ENCODE measurements at places on chromosomes 12 and 14.

GRCh38 chr12:65854629-65855028, 30.3 kb downstream of the HMGA2 start:
- no peak for DNase-seq

DNA sequence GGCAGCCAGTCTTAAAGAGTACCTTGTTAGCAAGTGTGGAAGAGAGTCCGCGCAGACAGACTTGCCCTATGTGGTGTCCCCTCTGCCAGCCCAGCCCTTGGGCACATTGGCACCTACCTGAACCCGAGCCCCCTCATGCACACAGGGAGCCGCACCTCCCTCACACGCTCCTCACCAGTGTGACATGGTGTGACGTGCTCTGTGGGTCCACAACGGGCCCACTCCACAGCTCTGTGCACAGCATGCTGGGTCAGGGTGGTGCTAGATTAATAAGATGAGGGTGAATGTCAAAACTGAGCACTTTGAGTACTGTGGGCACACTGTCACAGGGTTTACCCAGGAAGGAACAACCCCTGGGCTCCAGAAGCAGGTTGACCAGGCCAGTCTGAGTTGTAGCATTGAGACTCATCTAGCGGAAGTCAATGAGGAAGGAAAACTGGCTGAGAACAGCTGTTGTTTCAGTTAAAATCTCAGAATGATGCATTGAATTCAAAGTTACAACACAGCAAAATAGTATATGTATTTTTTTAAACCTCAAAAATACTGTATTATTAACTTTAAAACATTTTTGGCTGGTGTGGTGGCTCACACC, 53.4 kb upstream of the AMN start:
- no peak for DNase-seq

DNA sequence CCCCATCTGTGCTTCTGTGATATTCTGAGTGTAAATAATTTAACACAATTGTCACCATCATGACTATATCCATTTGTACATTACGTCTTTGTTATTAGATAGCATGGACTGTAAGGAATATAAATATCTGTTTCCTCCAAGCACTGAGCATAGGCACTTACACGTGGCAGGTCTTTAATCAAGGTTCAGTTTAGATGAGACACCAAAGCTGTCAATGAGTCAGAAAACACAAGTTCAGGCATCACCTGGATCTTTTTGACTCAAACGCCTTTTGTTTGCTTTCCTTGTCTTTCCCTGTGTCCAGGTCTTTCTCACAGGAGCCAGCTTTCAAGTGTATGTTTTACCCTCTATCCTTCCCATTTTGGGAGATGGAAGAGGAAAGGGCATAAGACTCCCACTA, 163.2 kb upstream of the CCDC198 start:
- no peak for DNase-seq

DNA sequence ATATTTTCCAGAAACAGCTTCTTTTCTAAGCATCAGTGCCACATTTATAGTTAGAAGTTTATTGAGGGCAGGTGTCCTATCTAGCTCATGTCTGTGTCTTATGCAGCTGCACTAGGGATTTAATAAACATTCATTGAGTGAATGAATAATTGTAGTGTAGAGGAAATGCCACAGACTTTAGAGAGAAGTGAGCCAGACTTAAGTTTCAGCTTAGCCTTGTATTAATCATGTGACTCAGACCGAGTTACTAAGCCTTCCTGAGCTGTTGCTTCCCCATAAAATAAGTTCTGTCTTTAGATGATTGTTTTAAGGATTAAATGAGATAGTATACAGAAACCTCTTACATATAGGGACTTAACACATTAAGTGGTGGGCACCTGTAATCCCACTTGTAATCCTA, 236.1 kb upstream of the DDHD1 start:
- no peak for DNase-seq

DNA sequence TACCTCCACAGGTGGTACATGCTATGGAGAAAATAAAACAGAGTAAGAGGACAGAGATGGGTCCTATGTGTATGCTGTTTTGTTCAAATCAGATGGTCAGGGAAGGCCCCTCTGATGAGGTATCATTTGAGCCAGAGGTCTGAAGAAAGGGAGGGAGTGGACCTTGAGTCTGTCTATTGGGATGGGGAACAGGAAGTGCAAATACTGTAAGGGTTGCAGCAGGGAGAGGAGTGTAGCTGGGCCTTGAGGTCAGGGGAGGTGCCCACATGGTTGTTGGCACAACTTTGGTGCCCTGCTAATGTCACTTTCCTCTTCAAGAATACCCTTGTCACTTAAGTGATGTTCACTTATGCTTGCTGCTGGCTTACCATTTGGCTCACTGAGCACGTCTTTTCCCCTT, 83.3 kb downstream of the PRKCH start:
- no peak for DNase-seq

- DNase-seq = no peak
Measured at GRCh38 chr14:85280074-85280473, 249.9 kb upstream of the FLRT2 start.

DNA sequence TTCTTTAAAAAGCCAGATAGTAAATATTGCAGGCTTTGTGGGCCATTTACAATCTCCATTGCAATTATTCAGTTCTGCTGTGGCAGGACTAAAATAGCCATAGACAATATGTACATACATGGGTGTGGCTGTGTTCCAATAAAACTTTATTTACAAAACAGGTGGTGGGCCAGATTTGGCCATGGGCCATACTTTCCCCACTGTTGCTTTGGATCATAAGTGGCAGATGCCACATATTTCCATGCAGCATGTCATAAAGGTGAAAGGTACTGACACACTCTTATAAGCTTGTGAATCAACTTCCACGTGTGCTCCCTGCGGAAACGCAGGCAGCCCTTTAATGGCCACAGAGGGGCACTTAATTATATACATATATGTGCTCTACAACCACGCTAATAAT, 244.4 kb upstream of the FOXN3 start:
- no peak for DNase-seq

- no peak for DNase-seq
Measured at GRCh38 chr12:96578526-96579125, 89.2 kb downstream of the CFAP54 start.

DNA sequence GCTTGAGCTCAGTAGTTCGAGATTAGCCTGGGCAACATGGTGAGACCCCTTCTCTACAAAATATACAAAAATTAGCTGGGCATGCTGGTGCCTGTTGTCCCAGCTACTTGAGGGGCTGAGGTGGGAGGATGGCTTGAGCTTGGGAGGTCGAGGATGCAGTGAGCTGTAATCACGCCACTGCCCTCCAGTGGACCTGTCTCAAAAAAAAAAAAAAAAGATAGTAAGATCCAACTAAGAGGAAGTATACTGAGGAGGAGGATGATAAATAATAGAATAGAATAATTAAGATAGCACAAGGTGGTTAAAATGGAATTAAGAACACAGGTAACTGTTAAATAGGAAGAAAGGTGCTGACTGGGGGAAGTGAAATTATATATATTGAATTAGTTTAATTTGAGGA, 37.0 kb upstream of the BAZ1A start:
- DNase-seq = no peak

DNA sequence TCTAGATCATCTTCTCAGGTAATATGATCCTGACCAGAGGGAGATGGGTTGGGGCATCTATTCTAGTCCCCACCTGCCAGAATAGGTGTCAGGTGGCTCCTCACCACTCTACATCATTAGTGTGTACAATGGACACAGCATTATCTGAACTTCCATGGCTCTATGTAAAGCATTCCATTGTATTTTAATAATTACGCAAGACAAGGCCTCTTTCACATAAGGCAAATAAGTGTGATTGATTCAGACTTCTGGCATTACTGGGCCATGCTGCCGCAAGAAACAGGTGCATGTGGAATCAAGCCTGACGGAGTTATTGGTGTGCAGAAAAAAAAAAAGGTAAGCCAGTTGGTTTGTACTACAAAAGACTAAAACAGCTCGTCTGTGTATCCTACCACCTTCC, 3.1 kb upstream of the DDHD1 start:
- DNase-seq = no peak

DNA sequence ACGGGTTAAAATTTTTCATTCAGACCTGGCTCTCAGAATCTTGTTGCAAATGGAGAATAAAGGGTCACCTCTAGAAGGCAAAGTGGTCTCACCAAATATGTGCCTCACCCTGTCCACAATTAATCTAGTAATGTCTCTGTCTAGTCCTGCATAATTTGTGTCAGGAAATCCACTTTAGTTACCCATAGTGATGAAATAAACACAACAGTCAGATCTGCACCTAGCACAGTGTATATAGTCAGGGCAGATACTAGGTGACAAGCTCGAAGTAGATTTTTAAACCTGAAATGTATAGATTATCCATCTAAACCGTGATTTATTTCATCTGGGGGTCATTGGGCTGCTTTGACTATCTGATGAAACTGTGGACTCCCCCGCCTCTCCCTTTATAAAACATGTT, 15.9 kb upstream of the FLVCR2 start:
- no peak for DNase-seq

DNA sequence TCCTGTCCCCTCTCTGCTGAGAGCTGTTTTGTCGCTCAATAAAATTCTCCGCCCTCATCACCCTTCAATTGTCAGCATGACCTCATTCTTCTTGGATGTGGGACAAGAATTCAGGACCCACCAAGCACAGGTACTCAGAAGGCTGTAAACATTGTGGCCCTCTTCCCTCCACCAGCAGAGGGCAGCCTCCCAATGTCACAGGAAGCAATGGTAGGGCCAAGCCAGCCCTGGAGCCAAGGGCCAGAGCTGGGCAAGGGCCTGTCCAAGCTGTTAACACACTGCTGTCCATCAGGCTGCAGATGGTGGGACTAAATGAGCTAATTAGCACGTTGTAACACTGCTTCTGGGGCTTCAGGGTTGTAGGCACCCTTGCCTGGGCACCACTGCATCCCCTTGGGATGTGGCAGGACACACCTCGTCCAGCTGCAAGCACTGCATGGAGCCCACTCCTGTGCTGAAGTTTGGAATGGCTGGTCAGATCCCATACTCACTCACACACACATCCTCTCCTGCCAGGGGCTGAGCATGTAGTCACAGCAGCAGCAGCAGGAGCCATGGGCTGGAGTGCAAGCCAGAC, 62.7 kb upstream of the HECTD1 start:
- no peak for DNase-seq

DNA sequence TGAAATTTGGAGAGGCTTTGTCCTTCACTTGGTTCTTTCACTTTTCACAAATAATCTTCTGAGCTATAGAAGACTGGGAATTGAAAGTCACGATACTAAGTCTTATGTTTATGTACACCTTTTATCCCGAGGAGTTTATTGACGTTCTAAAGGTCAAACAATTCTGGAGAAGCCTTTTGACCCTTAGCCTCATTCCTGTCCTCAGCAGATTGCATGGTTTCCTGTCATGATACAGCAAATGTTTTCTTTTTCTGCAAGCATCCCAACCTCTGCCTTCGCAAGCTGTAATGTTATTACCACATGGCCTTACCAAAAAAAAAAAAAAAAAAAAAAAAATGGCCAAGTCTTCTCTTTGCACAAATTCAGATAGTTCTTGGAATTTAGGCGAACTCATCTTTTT, 411.7 kb upstream of the FLRT2 start:
- no peak for DNase-seq

DNA sequence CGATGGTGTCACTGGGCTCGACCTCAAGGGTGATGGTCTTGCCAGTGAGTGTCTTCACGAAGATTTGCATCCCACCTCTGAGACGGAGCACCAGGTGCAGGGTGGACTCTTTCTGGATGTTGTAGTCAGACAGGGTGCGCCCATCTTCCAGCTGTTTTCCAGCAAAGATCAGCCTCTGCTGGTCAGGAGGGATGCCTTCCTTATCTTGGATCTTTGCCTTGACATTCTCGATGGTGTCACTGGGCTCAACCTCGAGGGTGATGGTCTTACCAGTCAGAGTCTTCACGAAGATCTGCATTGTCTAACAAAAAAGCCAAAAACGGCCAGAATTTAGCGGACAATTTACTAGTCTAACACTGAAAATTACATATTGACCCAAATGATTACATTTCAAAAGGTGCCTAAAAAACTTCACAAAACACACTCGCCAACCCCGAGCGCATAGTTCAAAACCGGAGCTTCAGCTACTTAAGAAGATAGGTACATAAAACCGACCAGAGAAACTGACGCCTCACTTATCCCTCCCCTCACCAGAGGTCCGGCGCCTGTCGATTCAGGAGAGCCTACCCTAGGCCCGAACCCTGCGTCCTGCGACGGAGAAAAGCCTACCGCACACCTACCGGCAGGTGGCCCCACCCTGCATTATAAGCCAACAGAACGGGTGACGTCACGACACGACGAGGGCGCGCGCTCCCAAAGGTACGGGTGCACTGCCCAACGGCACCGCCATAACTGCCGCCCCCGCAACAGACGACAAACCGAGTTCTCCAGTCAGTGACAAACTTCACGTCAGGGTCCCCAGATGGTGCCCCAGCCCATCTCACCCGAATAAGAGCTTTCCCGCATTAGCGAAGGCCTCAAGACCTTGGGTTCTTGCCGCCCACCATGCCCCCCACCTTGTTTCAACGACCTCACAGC, 717 bp downstream of the UBC start:
- no peak for DNase-seq

DNA sequence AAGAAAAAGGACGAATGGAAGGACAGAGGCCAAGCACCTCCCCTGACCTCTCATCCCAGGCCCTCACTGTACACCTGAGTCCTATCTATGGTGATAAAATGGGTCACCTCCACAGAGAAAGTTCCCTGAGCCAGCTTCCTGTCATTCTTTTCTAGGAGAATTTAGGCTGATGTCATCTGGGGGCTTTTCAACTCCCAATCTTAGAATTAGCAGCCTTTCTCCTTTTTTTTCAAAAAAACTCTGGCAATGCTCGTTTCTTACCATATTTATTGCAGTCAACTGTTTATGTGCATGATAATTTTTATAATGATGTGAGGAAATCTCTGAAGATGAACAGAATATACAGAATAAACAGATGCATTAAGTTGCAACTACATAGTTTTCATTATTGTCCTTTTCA, 177.6 kb downstream of the SNAPC1 start:
- no peak for DNase-seq

- no peak for DNase-seq
Measured at GRCh38 chr12:81257947-81258551, 180.2 kb downstream of the ACSS3 start.

- DNase-seq = no peak
Measured at GRCh38 chr12:5827591-5827990, 117.5 kb downstream of the ANO2 start.

GRCh38 chr12:101962486-101962885, 85.1 kb downstream of the DRAM1 start:
- no peak for DNase-seq

GRCh38 chr14:50388256-50388931, 8.3 kb downstream of the CDKL1 start:
- no peak for DNase-seq

- DNase-seq = no peak
Measured at GRCh38 chr12:15583804-15584203, 205.4 kb downstream of the EPS8 start.

- DNase-seq = no peak
Measured at GRCh38 chr12:104126548-104126947, 11.5 kb downstream of the NFYB start.

- DNase-seq = no peak
Measured at GRCh38 chr12:34392741-34393085, 370.4 kb downstream of the ALG10 start.

DNA sequence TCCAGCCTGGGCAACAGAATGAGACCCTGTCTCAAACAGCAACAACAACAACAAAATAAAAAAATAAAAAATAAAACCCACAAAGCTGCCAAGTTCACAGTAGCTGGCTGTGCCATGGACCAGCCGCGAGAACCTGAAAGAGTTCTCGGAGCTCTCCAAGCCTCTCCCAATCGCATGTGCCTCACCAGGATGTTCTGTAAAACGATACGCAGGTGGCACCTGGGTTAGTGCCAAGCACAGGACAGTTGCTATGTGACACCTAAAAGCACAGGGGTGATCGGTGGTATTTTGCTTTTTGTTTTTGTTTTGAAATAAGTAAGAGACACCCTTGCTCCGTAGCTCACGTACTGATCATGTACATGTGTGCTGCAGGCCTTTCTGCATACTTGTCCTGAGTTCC, 52.4 kb downstream of the RFLNA start:
- no peak for DNase-seq

Measured in esophagus squamous epithelium (tissue), 5 donors.